Foreskin melanocyte (primary cell): ENCODE measurements at places on chromosomes 2 and 18.

GRCh38 chr2:111624411-111625156 is 259.4 kb downstream of the ANAPC1 start:
- peak; percentile 87 for DNase-seq

DNA sequence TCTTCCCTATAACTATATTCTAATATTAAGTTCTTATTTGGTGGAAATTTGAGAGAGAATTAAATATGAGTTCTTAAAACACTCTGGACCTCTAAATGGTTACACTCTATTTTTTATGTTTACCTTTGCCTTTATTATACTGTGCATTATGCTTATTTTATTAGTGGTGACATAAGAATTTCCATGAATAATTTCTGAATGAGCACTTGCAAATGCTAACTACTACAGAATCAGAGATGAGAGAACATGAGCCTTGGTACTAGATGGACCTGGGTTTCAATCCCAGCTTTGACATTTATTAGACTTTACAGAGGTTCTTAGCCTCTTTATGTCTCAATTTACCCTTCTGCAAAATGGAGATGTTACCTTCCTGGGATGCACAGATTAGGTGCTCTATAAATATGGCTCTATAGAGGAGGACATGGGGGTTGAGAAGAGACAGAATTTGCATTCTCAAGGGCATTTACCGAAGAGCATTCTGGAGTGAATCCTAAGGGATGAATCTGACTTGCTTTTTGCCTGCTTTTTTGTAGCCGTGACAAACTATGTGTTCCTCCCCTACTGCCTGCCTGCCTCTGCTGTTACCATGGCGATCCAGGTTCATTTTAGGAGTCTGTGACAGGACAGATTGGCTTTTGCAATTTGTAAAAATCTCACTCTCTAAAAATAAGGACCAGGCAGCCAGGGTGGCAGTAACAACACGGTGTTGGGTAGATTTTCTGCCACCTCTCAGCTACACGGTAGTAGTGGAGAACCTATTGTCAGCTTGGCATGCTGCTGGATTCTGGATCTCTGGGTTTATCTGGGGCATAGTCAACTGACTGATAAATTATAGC is 20.7 kb upstream of the CNRIP1 start:
- DNase-seq = no peak

GRCh38 chr2:155481141-155481540 is 782.6 kb downstream of the KCNJ3 start:
- DNase-seq = no peak

DNA sequence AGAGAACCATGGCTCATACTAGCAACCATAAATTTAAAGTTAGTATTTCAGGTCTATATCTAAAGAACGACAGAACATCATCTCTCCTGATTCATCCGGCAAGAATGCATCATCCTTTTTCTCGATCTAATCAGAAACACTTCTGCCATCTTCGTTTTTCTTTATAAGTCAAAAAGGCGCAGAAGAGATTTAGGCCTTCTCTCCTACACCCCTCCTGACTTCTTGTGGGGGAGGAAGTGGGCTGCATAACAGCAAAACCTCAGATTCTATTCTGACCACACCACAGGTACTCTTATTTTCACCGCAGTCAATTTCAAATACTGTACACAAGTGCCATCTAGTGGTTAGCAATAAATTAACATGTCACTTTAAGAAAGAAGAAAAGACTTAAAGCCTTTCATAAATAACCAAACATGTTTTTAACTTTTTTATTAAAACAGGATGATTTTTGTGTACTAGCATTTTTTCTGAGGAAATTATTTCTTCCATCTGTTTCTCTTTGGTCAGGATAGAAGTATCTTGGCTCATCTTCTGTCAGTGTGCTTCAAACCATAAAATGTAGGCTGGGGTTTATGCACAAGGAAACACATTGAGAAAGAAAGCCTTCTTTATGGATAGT is 48.4 kb upstream of the PIK3C3 start:
- peak; percentile 22 for DNase-seq

DNA sequence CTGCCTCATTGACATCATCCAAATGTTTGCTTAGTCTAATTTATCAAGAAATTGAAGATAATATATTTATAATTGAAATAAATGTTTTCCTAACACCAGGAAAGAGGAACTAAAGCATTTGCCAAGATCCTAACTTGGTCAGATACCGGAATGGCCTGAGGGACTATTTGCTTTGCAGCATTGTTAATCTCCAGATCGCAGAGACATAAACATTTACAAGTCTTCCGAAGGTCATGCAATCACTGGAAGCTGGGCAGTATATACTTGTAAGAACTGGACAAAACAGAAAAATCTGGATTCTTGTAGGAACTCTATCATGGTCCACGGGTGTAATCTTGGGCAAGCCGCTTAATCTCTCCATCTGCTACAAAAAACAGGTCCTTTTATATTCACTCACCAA is 42.2 kb downstream of the CYBRD1 start:
- DNase-seq = peak; percentile 52

- peak; percentile 65 for DNase-seq
Observed at GRCh38 chr2:226030788-226031646, 631.5 kb downstream of the NYAP2 start.

GRCh38 chr2:240920783-240921231 is 14.7 kb downstream of the CROCC2 start:
- no peak for DNase-seq

- peak; percentile 67 for DNase-seq
Observed at GRCh38 chr18:44589693-44590355, 90.9 kb upstream of the SETBP1 start.

DNA sequence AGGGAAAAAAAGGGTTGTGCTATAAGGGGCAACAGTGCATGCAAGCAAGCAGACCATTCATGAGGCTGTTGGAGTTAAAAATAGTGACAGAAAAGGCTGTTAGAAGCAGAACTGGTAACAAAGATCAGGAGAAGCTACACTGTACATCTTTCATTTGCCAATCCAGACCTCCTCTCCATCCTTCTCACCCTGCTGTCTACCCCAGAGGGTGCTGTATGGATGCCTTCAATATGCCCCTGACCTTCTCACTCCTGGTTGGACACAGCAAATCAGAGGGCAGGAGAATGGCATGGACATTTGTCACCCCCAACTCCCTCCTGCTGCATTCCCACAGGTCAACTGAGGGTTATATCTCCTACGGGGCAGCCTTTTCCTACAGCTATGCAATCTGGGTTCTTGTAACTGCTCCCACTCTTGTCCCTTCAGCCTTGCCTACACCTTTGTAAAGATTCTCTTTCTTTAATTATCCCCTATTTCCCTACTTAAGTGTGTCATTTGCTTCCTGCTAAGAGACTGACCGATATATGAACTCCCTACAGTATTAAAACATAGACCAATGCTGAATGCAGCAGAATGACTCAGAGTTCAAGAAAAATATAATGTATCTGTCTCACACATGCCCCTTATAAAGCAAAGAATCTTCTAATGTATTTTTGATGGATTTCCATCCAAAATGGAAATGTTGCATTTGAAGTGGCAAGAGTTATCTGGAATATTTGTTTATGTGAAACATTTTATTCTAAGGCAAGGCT is 169.2 kb upstream of the NCKAP5 start:
- DNase-seq = no peak

DNA sequence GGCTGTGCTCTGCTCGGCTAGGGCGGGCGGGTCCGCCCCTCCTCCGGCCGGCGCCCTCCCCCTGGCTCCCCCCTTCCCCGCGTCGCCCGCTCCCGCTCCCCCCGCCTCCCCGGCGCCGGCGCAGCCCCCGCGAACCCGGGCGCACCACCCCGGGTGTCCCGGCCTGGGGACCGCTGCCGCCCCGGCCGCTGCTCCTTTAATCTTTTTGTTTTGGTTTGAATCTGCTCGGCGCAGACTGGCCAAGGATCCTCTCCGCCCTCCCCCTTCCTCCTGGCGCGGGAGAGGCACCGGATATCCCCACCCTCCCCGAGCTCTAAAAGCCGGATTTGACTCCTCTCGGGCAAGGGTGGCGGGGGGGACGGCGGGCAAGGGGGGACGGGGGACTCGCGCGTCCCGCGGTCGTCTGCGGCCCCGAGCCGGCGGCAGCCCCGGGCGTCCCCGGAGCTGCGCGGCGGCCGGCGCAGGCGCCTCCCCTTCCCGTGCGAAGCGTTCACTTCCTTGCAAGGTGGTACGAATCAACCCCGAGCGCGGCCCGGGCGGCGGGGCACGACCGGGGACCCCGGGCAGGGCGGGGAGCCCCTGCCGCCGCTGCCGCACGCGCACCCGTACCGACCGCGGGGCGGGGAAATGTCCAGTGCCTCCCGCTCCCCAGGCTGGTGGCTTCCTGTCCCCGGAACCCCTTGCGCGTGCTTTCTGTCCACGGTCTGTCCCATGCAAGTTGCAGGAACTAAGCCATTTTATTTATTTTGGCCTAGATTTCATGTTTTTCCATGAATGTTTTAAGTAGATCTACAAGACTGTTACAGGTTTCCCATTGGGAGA is at the start of gene PTGR3:
PTGR3 (minus strand) TSS at position 11 of the 822 bp plus-strand sequence. CDS start 81 bp downstream, outside the sequence.
- peak; percentile 87 for DNase-seq

- DNase-seq = no peak
Observed at GRCh38 chr2:161030260-161031063, 129.8 kb upstream of the TANK start.

DNA sequence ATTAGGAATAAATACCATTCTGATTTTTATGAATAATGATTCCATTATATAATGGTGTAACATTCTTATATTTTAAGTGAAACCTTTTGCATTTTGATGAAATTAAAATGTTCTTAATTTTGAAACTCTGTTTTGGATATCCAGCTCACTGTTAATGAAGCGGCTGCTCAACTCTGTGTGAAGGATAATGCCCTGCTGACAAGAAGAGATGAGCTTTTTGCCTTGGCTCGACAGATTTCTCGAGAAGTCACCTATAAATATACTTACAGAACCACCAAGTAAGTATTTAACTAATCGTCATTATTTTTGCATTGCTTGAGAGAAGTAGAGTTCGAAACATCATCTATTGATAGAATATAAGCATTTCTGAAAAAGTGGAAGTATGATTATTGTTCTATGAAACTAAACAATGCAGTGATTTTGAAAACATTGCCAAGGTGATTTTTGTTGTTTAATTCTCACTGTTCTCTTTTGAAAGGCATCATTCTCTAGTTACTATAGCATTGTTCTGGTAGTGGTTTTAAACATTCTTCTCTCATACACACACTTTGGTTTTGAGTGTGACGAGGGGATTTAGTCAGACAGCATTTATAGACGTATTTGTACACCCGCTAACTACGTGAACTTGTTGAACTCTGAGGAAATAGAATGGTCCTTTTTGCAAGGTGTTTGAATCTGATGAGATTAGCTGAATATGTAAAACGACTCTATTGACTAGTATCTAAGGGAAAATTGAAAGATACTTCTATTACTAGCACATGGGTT is 21.5 kb downstream of the NAB1 start:
- DNase-seq = no peak

DNA sequence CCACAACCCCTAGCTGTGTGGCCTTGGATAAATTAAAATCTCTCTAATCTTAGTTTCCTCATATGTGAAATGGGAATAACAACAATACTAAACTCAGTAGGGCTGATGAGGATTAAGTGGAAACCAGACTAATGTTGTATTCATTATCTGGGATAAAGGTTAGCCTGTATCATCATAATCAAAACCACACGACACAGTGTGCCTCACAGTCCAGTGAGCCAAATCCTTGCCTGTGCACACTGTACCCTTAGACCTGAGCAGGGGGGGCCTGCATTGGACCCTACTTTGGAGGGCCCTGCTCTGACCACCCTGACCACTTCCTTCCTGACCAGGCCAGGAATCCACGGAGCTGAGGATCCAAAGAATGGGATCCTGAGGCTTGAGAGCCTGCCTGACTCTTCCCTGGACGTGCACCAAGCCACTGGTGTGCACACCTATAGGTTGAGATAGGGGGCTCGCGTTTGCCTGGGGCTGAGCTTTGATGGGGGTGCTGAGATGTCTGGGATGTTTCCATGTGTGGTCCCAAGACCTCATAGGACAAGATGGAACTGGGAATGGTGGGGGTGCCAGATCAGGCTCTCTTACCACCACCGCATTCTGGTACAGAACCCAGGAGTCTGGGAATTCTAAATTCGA is 69.7 kb downstream of the TGOLN2 start:
- no peak for DNase-seq

GRCh38 chr2:99388892-99389291 is 51.7 kb downstream of the EIF5B start:
- DNase-seq = no peak

GRCh38 chr2:129334128-129334527 is 645.3 kb upstream of the RAB6C start:
- DNase-seq = no peak
